CD4-positive, alpha-beta T cell treated with Interferon gamma for 1 hour (primary cell): ENCODE measurements at places on chromosomes 11 and 22.

DNA sequence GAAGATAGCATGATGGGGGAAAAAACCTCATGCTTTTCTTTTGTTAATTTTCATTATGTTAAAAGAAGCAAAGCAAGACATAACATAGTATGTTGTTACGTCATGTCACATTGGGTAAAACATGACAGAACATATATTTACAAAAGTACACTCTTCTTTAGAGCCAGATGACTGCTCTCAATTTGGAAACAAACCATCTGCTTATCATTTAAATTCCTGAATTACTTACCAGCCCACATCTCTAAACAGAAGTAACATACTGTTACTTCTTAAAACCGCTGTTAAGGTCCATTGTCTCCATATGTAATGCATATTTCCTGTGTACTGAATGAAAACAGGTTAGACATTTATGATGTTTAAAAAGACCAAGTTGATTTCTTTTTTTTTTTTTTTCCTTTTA, 100.0 kb downstream of the TMEM135 start:
- no peak for DNase-seq

- peak; percentile 68 for DNase-seq
Measured at GRCh38 chr11:9615031-9615451, 41.6 kb downstream of the WEE1 start.

- DNase-seq, result no peak
Measured at GRCh38 chr11:68441466-68442230, 18.9 kb upstream of the PPP6R3 start.

GRCh38 chr22:49242480-49242879, 585.2 kb downstream of the BRD1 start:
- no peak for DNase-seq

GRCh38 chr11:19816040-19816439, 103.4 kb downstream of the NAV2 start:
- DNase-seq, result no peak
